ENCODE measurements at places on chromosomes 3 and 15. TPM values are rescaled to one million over a fixed set of nuclear protein-coding genes. Genes with fewer than 3 reads are reported as not detected.

Gene RAD18
- 43.3 TPM for total RNA-seq

Gene SLC12A1
- not detected for total RNA-seq

Gene LRRC2
- total RNA-seq, result 0.04 TPM

Gene TRPM1
- total RNA-seq, result not detected

Gene CHST13
- total RNA-seq, result 0.31 TPM

Gene LRRN1
- 0.80 TPM for total RNA-seq

Gene ZXDC
- total RNA-seq, result 24.2 TPM

Gene TJP1
- total RNA-seq, result not detected

Gene POLQ
- total RNA-seq, result 12.4 TPM

Gene ZNF717
- 7.2 TPM for total RNA-seq

Gene GOLGA6B
- not detected for total RNA-seq

- H3K4me3 ChIP-seq, result no peak overlapping the region
- no peaks in the 10 kb centered on the region for H3K27me3 ChIP-seq
- DNase-seq, result no peak
- H3K27ac ChIP-seq, result no peak overlapping the region
- H3K36me3 ChIP-seq, result no peaks in the 10 kb centered on the region
Observed at GRCh38 chr15:75327005-75327404, 8.9 kb upstream of the COMMD4 start.

GRCh38 chr3:115359536-115359935 lies 212.4 kb upstream of the ZBTB20 start:
- H3K27ac ChIP-seq, result no peak overlapping the region
- no peak overlapping the region for H3K4me3 ChIP-seq
- H3K36me3 ChIP-seq, result no peaks in the 10 kb centered on the region

DNA sequence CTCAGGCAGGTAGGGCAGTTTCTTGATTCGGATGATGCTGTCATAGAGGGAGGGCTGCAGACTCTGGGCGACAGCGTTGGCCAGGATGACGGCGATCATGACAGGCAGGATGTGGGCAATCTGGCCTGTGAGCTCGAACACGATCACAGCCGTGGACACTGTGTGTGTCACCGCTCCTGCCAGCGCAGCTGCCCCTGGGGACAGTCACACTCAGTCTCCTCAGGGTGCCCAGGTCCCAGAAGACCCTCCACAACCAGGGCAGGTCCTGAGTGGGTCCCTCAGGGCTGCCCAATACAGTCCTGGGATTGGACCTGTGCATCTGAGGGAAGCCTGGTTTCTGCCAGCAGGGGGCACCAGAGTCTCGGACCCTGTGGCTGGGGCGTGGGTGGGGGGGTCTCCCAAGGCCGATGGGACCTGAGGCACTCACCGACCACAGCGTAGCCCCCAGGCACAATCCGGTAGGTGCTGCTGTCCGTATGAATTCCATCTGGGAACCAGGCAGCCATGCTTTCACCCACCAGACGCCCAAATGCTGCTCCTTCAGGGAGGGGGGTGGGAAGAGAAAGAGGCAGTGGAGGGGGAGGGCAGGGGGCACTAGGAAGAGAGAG lies 7.2 kb downstream of the CLCN2 start:
- H3K27ac ChIP-seq, result no peak overlapping the region
- H3K4me1 ChIP-seq, result peaks cover 4% of the 10 kb centered on the region
- peak; percentile 57 for DNase-seq
- no peaks in the 10 kb centered on the region for H3K27me3 ChIP-seq
- no peak overlapping the region for H3K4me3 ChIP-seq
- no peaks in the 10 kb centered on the region for H3K36me3 ChIP-seq

GRCh38 chr3:134685929-134686802 lies 35.3 kb upstream of the KY start:
- DNase-seq, result no peak
- no peak overlapping the region for H3K27ac ChIP-seq
- H3K36me3 ChIP-seq, result no peaks in the 10 kb centered on the region

DNA sequence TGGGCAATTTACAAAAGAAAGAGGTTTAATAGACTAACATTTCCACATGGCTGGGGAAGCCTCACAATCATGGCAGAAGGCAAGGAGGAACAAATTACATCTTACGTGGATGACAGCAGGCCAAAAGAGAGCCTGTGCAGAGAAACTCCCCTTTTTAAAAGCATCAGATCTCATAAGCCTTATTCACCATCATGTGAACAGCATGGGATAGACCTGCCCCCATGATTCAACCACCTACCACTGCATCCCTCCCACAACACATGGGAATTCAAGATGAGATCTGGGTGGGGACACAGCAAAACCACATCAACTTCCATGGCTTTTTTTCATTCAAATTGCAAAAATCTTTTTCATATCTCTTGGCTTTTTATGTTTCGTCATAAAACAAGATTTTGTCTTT lies 67.6 kb upstream of the GADL1 start:
- DNase-seq, result no peak
- no peaks in the 10 kb centered on the region for H3K36me3 ChIP-seq
- no peaks in the 10 kb centered on the region for H3K4me1 ChIP-seq

GRCh38 chr15:26295336-26296085 lies 432.4 kb upstream of the ATP10A start:
- H3K4me3 ChIP-seq, result no peak overlapping the region
- no peak for DNase-seq
- H3K27ac ChIP-seq, result no peak overlapping the region
- H3K4me1 ChIP-seq, result no peaks in the 10 kb centered on the region
- H3K27me3 ChIP-seq, result no peaks in the 10 kb centered on the region

DNA sequence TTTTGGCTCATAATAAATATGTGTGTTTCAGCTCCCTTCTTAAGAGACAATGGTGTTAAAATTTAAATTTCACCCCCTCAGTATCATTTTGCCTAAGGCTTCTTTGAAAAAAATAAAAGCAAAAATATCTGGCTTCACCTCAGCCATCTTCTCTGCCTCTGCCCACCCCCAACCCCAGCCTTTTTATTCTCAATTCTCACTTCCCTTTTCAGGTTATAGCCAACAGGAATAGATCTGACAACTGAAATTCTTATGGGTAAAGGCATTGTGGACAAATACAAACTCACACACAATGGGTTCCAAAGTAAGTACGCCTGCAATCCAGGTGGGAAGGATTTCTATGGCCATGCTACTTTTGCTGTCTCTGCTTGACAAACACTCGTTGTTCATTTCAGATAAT lies 399.0 kb upstream of the ARRDC4 start:
- no peak for DNase-seq
- H3K4me1 ChIP-seq, result no peaks in the 10 kb centered on the region
- H3K4me3 ChIP-seq, result no peak overlapping the region
- H3K27me3 ChIP-seq, result no peaks in the 10 kb centered on the region
- no peak overlapping the region for H3K27ac ChIP-seq
- H3K36me3 ChIP-seq, result no peaks in the 10 kb centered on the region

GRCh38 chr3:142894493-142894892 lies 5.6 kb upstream of the PCOLCE2 start:
- no peak overlapping the region for H3K27ac ChIP-seq
- peaks cover 5% of the 10 kb centered on the region for H3K27me3 ChIP-seq
- no peak for DNase-seq
- no peaks in the 10 kb centered on the region for H3K4me1 ChIP-seq

DNA sequence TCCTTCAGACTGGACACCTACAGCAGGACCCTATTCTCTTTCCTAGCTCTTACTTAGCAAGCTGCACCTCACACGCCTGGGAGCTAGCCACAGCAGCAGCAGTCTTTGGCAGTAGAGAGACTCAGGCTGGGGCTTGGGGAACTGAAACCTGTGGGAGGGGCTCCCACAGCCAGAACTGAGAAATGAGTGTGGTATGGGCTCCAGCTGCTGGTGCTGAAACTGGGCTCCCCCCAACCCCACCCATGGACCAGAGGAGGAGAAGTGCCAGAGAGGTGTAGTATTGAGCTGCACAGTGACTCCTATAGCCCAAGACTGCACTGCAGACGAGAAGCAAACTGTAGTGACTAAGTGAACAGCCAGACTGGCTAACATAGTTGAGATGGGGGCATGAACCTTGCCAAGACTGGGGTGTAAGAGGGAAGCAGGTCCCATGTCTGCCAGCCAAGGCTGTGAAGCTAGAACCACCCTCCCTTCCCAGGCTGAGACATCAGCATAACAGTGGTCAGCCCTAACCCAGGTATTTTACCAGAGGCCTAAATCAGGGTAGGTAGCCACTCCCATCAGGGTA lies 62.5 kb downstream of the MYO5A start:
- H3K36me3 ChIP-seq, result no peaks in the 10 kb centered on the region
- no peaks in the 10 kb centered on the region for H3K27me3 ChIP-seq
- H3K27ac ChIP-seq, result no peak overlapping the region
- no peak for DNase-seq

DNA sequence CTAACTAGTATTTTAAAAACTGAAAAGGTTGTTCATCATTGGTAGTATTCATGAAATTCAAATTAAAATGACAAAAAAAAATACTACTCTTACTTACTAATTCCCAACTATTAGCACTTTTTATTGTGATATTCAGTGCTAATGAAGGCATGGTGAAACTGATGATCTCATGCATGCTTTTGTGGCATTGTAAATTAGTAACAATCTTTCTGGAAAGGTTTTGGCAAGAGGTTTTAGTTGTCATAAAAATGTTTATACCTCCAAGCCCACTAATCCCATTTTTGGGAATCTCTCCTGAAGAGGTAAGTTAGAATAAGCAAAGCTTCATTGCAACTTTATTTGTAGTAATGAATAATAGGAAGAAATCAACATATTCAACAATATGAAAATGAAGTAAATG lies 53.0 kb downstream of the LYSMD4 start:
- H3K36me3 ChIP-seq, result peaks cover 1% of the 10 kb centered on the region
- H3K4me3 ChIP-seq, result no peak overlapping the region
- H3K4me1 ChIP-seq, result peaks cover 18% of the 10 kb centered on the region
- no peak for DNase-seq

DNA sequence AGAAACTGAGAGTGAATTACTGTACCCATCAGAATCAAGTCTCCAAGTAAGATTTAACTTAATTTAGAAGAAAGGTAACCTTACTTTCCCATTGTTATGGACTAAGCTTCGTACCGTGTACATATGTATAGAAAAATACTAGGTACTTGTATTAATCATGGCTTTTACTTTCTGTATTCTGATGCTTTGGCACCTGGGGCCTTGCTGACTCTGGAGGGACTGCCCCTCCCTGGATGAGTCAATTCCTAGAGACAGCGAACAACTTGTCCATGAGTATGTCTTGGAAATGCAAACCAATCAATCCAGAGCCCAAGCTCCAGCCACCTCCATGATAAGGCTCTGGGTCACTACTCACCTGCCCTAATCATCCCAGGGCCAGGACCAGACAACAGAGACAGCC lies 50.0 kb upstream of the DGKG start:
- no peak overlapping the region for H3K4me3 ChIP-seq
- no peak overlapping the region for H3K27ac ChIP-seq
- no peaks in the 10 kb centered on the region for H3K27me3 ChIP-seq
- no peaks in the 10 kb centered on the region for H3K4me1 ChIP-seq

DNA sequence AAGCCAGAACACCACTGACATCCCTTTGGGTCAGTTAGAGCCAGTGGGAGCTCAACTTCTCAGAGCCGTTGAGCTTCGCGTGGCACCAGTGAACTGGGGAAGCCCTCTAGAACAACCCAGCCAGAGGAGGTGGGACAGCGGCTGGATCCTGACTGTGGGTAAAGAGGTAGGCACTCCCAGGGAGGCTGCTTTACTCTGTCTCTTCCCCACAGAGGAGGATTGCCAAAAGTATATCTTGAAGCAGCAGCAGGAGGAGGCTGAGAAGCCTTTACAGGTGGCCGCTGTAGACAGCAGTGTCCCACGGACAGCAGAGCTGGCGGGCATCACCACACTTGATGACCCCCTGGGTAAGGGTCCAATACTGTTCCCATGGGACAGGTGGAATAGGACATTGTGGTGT lies 1.2 kb downstream of the MYD88 start:
- peak overlapping the region; percentile 97 for H3K4me3 ChIP-seq
- peaks cover 9% of the 10 kb centered on the region for H3K36me3 ChIP-seq
- H3K4me1 ChIP-seq, result peaks cover 37% of the 10 kb centered on the region

GRCh38 chr3:55362210-55362960 lies 124.7 kb downstream of the WNT5A start:
- no peak overlapping the region for H3K27ac ChIP-seq
- H3K4me1 ChIP-seq, result no peaks in the 10 kb centered on the region
- H3K4me3 ChIP-seq, result no peak overlapping the region
- DNase-seq, result no peak

GRCh38 chr3:85170646-85171045 lies 211.9 kb downstream of the CADM2 start:
- no peaks in the 10 kb centered on the region for H3K4me1 ChIP-seq
- no peaks in the 10 kb centered on the region for H3K27me3 ChIP-seq
- no peak overlapping the region for H3K27ac ChIP-seq
- no peaks in the 10 kb centered on the region for H3K36me3 ChIP-seq
- DNase-seq, result no peak

GRCh38 chr3:31791090-31791430 lies 190.0 kb downstream of the OSBPL10 start:
- no peak for DNase-seq
- H3K4me3 ChIP-seq, result no peak overlapping the region
- H3K27ac ChIP-seq, result no peak overlapping the region
- H3K27me3 ChIP-seq, result no peaks in the 10 kb centered on the region
- H3K4me1 ChIP-seq, result no peaks in the 10 kb centered on the region
- H3K36me3 ChIP-seq, result no peaks in the 10 kb centered on the region

DNA sequence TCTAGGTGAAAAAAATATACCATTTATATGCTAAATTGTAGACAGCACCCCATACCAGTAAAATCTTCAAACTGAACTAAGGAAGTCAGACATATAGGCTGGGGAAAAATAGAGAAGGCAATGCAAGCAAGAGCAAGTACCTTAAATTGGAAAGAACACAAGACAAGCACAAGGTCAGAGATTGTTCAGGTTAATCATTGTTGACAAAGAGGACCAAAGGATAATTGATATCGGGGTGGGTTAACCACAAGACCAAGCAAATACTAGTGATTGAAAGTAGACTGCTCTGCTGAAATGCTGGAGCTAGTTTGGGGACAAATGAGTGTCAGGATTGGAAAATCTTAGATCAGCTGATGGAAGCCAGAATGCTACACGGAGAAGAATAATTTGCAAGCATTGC lies 499.8 kb downstream of the ROBO2 start:
- no peak overlapping the region for H3K4me3 ChIP-seq
- DNase-seq, result no peak
- H3K27me3 ChIP-seq, result no peaks in the 10 kb centered on the region
- H3K4me1 ChIP-seq, result no peaks in the 10 kb centered on the region
- H3K27ac ChIP-seq, result no peak overlapping the region

GRCh38 chr3:128674161-128674784 lies 23.7 kb upstream of the RPN1 start:
- H3K27me3 ChIP-seq, result no peaks in the 10 kb centered on the region
- no peaks in the 10 kb centered on the region for H3K36me3 ChIP-seq
- no peak for DNase-seq
- H3K4me1 ChIP-seq, result peaks cover 12% of the 10 kb centered on the region

DNA sequence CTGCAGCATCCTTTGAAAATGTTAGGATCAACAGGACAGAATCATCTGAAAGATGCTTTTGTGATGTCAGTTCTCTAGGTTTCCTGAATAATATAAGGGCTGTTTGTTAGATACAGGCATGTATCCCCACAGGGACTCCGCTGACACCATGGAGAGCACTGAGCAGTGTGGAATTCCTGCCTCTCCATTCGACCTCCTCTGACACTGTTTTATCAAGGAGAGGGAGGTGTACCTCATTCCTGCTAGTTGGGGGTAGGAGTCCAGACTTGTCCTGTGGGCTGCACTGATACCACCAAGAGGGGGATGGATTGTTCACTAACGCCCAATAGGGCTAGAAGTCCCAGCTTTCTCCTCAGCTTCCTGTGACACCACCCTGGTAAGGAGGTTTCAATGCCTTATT lies 46.6 kb downstream of the LARS2 start:
- no peaks in the 10 kb centered on the region for H3K27me3 ChIP-seq
- H3K27ac ChIP-seq, result no peak overlapping the region
- no peaks in the 10 kb centered on the region for H3K4me1 ChIP-seq
- H3K36me3 ChIP-seq, result no peaks in the 10 kb centered on the region
- no peak for DNase-seq

GRCh38 chr3:60760145-60760544 lies 491.1 kb downstream of the FHIT start:
- H3K4me3 ChIP-seq, result no peak overlapping the region
- H3K36me3 ChIP-seq, result no peaks in the 10 kb centered on the region
- H3K27ac ChIP-seq, result no peak overlapping the region
